SJCRH30 (cell line): ENCODE measurements at places on chromosomes 12 and 14. TPM values are rescaled to one million over a fixed set of nuclear protein-coding genes. Genes with fewer than 3 reads are reported as not detected.

- H3K27ac ChIP-seq, result no peak overlapping the region
- no peaks in the 10 kb centered on the region for H3K4me1 ChIP-seq
- no peak overlapping the region for H3K4me3 ChIP-seq
- H3K27me3 ChIP-seq, result peaks cover 6% of the 10 kb centered on the region; the same call in 1 of the 2 replicates
- H3K36me3 ChIP-seq, result no peaks in the 10 kb centered on the region
Observed at GRCh38 chr14:22266142-22266442, 322.9 kb downstream of the DAD1 start.

GRCh38 chr12:127480775-127481314 is 786.1 kb upstream of the TMEM132C start:
- no peak for DNase-seq
- no peaks in the 10 kb centered on the region for H3K36me3 ChIP-seq
- no peak overlapping the region for H3K4me3 ChIP-seq
- H3K4me1 ChIP-seq, result no peaks in the 10 kb centered on the region

GRCh38 chr12:22130671-22131070 is 84.7 kb downstream of the CMAS start:
- DNase-seq, result no peak
- H3K27ac ChIP-seq, result no peak overlapping the region
- H3K4me1 ChIP-seq, result no peaks in the 10 kb centered on the region
- H3K4me3 ChIP-seq, result no peak overlapping the region

AKAP5 gene
- 2.4 and 2.5 TPM in 2 replicates for total RNA-seq

CLEC2B gene
- total RNA-seq, result not detected in 2 replicates

FOXG1 gene
- 0.71 and 0.81 TPM in 2 replicates for total RNA-seq

DNA sequence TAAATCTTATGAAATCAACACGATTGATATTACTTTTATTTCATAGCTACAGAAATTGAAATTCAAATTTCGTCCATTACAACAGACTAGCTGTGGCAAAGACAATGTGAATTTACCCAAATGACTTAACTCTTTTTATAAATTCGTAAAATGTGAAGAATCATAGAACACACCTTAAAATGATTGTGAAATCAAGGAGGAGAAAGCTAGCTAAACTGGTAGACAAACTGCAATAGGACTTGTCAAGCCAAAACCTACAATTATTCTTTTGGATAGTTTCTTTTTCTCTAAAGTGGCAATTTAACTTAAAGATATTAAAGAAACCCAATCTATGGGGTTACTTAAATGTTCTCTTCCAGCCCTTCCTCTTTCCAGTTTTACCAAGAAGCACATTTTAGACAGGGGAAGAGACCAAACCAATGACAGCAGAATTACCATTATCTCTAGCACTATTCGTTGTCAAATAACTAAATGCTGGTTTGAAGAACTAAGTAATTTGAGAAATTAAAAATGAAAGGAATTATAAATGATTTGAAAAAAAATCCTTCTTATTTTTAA is 807 bp upstream of the SLC16A7 start:
- no peak overlapping the region for H3K27ac ChIP-seq
- no peaks in the 10 kb centered on the region for H3K27me3 ChIP-seq
- no peak for DNase-seq

TAPBPL gene
- 2.2 and 4.9 TPM in 2 replicates for total RNA-seq

IAPP gene
- not detected in 2 replicates for total RNA-seq

DNA sequence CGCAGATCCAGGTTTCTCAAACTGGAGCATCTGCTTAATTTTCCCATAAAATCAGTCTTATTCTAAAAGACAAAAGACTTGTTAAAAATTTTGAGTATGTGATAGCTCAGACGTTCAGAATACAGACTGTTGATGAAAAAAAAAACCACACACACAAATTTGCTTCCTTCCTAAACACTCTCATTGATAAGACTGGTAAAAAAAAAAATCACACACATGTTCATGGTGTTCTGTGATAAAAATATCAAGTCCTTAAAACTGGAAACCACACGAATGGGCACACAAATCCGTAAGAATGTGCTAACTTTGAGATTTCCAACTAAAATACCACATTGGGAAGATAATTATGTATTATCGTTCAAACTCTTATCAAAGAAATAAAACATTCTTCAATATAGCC is 6.7 kb upstream of the ARID4A start:
- H3K4me1 ChIP-seq, result no peaks in the 10 kb centered on the region
- H3K4me3 ChIP-seq, result no peak overlapping the region
- H3K36me3 ChIP-seq, result peaks cover 68% of the 10 kb centered on the region
- DNase-seq, result no peak
